HEK293T (cell line): ENCODE measurements at places on chromosomes 7 and 10.

GRCh38 chr10:43815181-43815885 lies 166.7 kb upstream of the ZNF32 start:
- no peak for DNase-seq

DNA sequence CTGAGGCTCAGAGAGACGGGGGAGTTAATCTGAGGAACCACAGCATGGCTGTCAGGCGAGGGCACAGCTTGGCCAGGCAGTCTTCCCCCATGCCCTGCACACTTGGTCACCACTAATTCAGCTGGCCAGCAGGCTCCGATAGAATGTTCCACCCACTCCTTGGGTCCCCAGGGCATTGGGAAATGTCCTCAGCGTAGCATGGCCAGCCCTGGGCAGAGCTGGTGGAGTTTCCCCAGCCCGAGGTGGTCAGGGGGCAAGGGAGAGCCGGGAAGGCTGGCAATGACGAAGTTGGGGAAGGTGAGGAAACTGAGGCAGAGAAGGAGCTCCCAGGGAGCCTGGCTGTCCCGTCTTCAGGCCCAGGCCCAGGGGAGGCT lies 12.1 kb upstream of the GRIFIN start:
- DNase-seq: no peak

DNA sequence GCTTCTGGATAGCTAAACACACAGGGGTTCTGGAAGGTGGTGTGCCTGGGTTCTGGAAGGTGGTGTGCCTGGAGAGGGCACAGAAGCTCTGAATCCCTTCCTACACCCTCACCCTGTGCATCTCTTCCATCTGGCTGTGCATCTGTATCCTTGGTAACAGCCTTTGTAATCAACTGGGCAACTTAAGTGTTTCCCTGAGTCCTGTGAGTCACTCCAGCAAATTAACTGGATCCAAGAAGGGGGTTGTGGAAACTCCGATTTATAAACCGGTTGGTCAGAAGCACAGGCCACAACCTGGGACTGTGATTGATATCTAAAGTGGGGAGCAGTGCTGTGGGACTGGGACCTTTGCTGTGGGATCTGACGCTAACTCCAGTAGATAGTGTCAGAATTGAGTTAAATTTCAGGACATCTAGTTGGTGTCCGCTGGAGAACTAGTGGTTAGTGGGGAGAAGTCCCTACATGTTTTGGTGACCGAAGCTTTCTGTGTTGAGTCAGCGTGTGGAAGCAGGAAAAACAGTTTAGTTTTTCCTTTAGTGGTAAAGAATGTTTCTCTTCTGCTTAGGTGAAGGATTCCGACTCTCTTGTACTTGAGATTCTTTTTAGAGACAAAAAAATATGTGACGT lies 228.1 kb downstream of the BMPER start:
- DNase-seq: no peak

- DNase-seq: no peak
These were observed 59.2 kb upstream of the MTPN start for GRCh38 chr7:136036336-136036735.

DNA sequence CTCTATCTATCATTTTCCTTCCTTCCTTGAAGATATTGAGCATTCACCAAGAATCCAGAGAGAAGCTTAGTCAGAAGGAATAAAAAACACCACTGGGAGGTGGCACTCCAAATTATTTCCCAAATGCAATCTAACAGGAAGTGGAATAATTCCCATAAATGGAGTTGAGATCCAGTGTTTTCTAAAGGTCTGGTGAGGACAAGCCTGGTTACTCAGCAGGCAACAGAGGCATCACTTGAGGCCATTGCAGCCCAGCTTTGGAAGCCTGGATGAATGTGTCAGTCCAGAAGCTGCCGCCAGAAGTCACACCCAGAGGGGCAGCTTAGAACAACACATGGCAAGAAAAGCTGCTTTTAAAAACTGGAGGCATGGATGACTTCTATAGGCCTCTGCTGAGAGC lies 288.9 kb upstream of the KLF6 start:
- no peak for DNase-seq

DNA sequence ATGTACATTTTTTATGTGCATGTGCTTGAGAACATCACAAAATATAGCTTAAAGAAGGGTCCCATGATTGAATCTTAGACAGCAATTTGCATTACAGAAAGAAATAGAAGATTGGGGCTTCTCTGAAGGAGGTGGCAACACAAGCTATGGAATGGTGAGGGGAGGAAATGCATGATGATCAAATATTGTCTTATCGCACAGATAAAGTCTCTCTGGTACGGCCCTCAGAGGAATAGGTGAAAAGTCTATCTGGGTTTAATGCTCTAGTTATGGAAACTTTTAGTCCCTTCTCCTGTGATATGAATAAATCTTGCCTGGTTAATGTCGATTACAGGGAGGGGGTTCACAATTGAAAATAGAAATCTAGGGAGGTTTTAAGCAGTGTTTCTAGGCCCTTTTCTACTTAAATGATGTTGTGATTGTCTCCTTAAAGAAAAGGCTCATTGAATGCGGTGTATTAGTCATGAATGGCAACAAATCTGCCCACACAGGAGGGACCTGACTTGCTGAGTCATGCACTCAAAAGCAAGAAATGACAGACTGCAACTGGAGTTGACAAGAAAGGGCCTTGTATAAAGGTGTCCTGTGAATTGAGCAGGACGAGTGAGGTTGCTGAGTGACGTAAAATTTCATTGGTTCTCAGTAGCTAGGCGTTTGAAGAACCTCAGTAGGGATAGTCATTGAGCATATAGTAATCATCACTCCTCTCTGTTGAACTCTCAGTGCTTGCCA lies 133.4 kb upstream of the CSTF2T start:
- DNase-seq: no peak

GRCh38 chr10:5502571-5503476 lies 3.5 kb upstream of the CALML5 start:
- no peak for DNase-seq

DNA sequence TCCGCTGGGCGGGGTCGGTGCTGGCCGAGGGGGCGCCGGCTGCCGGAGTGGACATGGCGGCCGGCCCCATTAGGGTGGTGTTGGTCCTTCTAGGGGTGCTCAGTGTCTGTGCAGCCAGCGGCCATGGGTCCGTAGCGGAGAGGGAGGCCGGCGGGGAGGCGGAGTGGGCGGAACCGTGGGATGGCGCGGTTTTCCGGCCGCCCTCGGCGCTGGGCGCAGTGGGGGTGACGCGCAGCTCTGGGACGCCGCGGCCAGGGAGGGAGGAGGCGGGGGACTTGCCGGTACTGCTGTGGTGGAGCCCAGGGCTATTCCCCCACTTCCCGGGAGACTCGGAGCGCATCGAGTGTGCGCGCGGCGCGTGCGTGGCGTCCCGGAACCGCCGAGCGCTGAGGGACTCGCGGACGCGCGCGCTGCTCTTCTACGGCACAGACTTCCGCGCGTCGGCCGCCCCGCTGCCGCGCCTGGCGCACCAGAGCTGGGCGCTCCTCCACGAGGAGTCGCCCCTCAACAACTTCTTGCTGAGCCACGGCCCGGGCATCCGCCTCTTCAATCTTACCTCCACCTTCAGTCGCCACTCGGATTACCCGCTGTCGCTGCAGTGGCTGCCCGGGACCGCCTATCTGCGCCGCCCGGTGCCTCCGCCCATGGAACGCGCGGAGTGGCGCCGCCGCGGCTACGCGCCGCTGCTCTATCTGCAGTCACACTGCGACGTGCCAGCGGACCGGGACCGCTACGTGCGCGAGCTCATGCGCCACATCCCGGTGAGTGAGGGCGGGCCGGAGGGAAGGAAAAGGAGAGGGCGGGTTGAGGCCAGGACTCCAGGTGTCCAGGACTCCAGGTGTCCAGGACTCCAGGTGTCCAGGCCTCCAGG lies 9.3 kb upstream of the CHCHD1 start:
- peak; percentile 63 for DNase-seq

- no peak for DNase-seq
These were observed 102.6 kb upstream of the GPR26 start for GRCh38 chr10:123563581-123563855.

DNA sequence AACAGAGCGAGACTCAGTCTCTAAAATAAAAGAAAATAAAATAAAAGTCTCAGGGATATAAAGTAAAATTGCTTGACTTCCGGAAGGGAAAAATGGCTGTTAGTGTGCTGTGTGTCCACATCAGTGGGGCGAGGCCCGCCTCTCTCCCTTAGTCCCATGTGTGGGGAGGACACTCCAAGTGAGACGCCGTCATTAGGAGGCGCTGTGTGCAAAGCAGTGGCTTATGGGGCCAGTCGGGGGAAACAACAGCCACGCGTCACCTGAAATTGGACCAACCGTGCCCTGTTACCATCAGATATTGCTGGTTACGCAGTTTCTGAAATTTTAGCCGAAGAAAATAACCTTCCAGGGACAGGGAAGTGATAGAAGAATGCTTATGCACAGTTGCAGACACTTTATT lies 15.8 kb downstream of the SFXN4 start:
- peak; percentile 48 for DNase-seq

DNA sequence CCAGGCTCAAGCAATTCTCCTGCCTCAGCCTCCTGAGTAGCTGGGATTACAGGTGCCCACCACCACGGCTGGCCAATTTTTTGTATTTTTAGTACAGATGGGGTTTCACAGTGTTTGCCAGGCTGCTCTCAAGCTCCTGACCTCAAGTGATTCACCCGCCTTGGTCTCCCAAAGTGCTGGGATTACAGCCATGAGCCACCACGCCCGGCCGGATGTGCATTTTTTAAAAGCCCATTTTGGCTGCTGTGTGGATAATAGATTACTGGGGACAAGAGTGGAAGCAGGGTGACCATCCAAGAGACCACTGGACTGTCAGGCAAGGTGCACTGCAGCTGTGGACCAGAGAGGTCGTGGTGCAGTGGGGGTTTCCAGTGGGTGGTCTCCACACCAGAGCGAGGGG lies 21.4 kb downstream of the HKDC1 start:
- DNase-seq: no peak

DNA sequence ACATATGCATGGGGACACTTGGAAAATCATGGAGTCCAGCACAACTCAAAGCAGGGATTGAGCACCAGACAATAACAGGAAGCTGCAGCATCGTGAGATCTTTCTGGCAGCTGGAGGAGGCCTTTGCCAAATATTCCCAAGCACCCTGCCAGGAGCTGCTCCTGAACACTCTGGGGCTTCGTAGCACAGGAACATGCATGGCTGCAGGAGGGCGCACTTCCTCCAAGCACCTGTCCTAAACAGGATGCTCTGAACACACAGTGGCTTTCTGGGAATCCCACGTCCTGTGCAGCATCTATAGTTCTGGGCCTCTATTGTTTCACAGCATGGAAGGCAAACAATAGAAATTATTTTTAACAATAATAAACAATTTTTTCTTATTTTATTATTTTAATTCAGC lies 4.1 kb downstream of the ABLIM1 start:
- DNase-seq: no peak

- no peak for DNase-seq
These were observed 19.1 kb downstream of the PLPP4 start for GRCh38 chr10:120475844-120476791.

- DNase-seq: no peak
These were observed 21.5 kb upstream of the GHITM start for GRCh38 chr10:84117686-84118394.

DNA sequence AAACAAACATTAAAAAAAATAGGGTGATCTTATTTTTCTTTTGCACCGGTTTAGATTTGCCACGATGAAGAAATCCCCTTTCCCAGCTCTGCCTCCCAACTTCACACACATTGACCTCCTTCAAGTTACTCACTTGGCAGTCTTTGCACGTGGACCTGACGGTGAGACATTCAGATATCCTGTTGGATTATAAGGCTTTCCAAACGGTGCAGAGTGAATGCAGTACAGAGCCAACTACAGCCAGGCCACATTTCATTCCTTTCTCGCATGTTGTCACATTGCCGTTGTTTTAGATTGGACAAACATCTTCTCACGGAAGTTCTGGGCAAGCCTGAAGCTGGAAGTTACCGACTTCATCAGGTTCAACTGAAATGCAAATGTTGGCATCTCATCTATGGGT lies 159.2 kb downstream of the HDAC9 start:
- DNase-seq: no peak

DNA sequence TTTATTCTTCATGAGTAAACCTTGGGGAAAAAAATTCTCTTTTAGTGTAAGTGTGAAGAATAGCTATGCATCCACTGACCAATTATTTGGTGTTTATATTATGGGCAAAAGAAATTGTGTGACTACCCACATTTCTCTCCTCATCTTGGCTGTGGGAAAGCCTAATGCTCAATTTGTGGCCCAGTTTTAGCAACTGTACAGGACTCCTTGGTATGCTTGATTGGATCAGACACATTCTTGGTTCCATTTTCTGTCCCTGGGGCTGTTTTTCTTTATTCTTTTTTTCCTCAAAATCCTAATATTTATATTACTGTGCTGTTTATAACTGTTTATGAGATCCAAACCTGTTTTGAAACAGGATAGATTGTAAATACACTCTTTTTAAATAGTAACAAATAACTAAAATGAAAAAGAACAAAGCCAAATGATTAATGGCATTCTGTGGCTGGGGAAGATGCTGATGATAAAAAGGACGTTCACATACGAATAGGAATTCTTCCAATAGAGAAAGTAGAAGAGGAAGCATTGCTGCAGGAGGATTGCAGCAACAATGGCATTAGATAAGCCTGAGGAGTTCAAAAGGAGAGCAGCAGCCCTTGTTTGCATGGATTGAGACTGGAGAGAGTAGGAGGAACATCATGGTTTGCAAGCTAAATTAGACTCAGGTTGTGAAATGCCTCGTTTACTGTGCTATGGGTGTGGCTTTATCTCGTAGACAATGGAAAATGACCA lies 580.5 kb downstream of the INHBA start:
- DNase-seq: no peak

GRCh38 chr7:53672681-53673080 lies 637.2 kb downstream of the POM121L12 start:
- DNase-seq: no peak

- no peak for DNase-seq
These were observed 2.1 kb upstream of the COX19 start for GRCh38 chr7:977326-978048.

DNA sequence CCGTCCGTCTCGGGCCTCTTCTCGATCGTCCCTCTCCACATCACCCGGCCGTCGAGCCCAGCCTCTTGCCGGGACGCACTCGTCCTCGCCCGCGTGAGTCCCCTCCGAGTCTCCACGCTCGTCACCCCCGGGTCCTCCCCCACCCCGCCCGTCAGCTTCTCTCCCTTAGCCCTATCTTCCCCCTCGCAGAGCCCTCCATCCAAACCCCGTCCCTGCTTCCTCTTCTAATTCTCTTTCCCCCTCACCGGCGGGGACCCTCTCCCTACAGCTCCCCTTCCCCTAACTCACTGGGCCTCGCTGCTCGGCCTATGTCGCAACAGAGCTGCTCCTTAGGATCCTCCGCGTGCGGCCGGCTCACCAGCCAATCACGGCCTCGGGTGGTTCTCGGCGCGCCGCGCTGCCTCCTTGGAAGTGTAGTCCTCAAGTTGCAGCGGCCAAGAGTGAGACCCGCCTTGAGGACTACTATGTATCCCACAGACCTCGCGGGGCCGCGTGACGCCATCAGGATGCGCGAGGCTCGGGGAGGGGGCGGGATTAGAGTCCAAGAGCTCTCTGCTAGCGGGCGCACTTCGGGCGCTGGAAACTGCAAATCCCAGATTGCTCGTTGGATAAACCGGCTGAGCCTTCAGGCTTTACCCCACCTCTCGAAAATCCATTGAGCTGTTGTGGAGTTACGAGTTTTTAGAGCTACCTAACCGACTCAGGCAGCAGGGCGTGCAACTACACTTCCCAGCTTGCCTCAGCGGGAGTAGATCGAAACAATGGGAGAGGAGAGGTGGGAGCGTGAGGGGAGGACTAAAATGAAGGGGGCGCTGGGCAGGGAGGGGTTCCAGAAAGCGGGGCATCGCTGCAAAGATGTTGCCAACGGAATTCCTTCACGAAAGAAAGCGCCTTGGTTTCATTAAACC lies at the start of gene ABCF2:
TSS of gene ABCF2 (minus strand) at position 331 of the 908 bp plus-strand sequence. CDS start 747 bp downstream, outside the sequence.
- peak; percentile 100 for DNase-seq
